Activated CD4-positive, alpha-beta memory T cell treated with anti-CD3 and anti-CD28 coated beads for 36 hours (primary cell): ENCODE measurements at places on chromosomes 3 and 15. TPM values are rescaled to one million over a fixed set of nuclear protein-coding genes. Genes with fewer than 3 reads are reported as not detected.
A peak's percentile ranks its signal among the peaks of the same experiment; 100 is the strongest.

GRCh38 chr3:48001991-48002390 lies 14.2 kb downstream of the MAP4 start:
- no peak for DNase-seq
- peaks cover 3% of the 10 kb centered on the region for H3K36me3 ChIP-seq
- H3K27me3 ChIP-seq = no peaks in the 10 kb centered on the region
- peaks cover under 1% of the 10 kb centered on the region for H3K4me1 ChIP-seq
- H3K27ac ChIP-seq = no peak overlapping the region

- H3K4me1 ChIP-seq = no peaks in the 10 kb centered on the region
- H3K27ac ChIP-seq = no peak overlapping the region
- H3K36me3 ChIP-seq = no peaks in the 10 kb centered on the region
- H3K27me3 ChIP-seq = peaks cover 6% of the 10 kb centered on the region
- DNase-seq = no peak
Measured at GRCh38 chr15:87874896-87875711, 381.4 kb downstream of the NTRK3 start.

SPRED1 gene
- 0.97 TPM for total RNA-seq

ERICH6 gene
- not detected for total RNA-seq

IL1RAP gene
- 14.8 TPM for total RNA-seq

DNA sequence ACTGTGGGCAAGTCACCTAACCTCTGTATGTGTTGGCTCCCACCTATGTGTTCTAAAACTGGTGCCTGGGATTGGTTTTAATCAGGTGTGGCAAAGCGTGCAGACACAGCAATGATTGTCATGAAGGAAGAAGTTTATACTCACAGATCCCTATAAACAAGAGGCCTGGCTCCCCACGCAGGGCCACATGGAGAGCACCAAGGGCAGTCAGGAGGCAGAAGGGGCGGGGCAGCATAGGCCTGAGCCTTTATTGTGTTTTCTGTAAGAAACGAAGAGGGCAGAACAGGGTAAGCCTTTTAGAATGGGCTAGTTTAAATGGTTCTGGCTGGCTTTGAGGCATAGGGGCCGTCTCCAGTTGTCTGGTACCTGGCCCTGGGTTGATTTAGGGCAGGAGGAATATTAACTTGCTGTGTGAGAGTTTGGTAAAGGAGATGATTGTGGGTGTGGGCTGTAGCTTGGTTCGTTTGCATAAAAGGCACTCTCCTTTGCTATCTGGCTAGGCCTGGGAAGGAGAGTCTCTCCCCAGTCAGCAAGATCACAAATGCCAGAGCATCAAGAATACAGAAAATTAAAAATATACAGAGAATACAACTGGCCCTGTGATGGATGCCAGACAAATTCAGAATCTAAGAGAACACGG lies 2.2 kb upstream of the FBXW12 start:
- no peak for DNase-seq
- no peaks in the 10 kb centered on the region for H3K36me3 ChIP-seq
- H3K4me3 ChIP-seq = no peak overlapping the region
- no peak overlapping the region for H3K27ac ChIP-seq

- no peaks in the 10 kb centered on the region for H3K4me1 ChIP-seq
- no peak for DNase-seq
- no peaks in the 10 kb centered on the region for H3K36me3 ChIP-seq
- H3K4me3 ChIP-seq = no peak overlapping the region
- no peak overlapping the region for H3K27ac ChIP-seq
- no peaks in the 10 kb centered on the region for H3K27me3 ChIP-seq
Measured at GRCh38 chr3:95460274-95460673, 1354.1 kb upstream of the EPHA6 start.

CPEB1 gene
- total RNA-seq = 0.21 TPM

- DNase-seq = no peak
- H3K4me3 ChIP-seq = no peak overlapping the region
- H3K36me3 ChIP-seq = no peaks in the 10 kb centered on the region
- no peaks in the 10 kb centered on the region for H3K4me1 ChIP-seq
Measured at GRCh38 chr3:24688446-24689148, 193.9 kb upstream of the THRB start.

DNA sequence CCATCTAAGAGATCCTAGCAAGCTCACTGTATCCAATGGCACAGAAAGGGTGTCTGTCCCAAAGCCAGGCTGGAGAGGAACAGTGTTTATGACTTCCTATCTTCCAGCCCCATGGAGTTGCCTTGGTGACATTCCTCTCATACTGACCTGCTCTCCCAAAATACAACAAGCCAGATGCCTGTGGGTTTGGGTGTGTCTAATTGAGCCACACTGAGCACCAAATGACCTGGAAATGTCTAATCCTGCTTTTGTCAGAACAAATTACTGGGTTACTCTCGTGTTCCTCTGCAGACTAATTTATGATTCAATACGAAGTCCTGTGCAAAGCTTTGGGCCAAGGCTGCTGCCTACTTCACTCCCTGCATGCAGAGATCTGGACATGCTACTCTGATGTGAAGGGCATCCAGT lies 98.1 kb upstream of the STRIT1 start:
- no peaks in the 10 kb centered on the region for H3K36me3 ChIP-seq
- H3K4me3 ChIP-seq = no peak overlapping the region
- H3K27me3 ChIP-seq = no peaks in the 10 kb centered on the region
- no peaks in the 10 kb centered on the region for H3K4me1 ChIP-seq
- DNase-seq = no peak

GRCh38 chr3:109275702-109276293 lies 40.5 kb downstream of the DPPA2 start:
- peak; percentile 21 for DNase-seq
- no peak overlapping the region for H3K4me3 ChIP-seq
- H3K27ac ChIP-seq = no peak overlapping the region
- H3K4me1 ChIP-seq = no peaks in the 10 kb centered on the region
- no peaks in the 10 kb centered on the region for H3K27me3 ChIP-seq
- no peaks in the 10 kb centered on the region for H3K36me3 ChIP-seq

- no peak for DNase-seq
- no peak overlapping the region for H3K27ac ChIP-seq
- no peaks in the 10 kb centered on the region for H3K4me1 ChIP-seq
- H3K36me3 ChIP-seq = no peaks in the 10 kb centered on the region
- H3K4me3 ChIP-seq = no peak overlapping the region
- H3K27me3 ChIP-seq = no peaks in the 10 kb centered on the region
Measured at GRCh38 chr3:50146316-50146901, 8.7 kb upstream of the SEMA3F start.

NRROS gene
- 25.3 TPM for total RNA-seq

BLM gene
- total RNA-seq = 68.7 TPM

- peak overlapping the region; percentile 45 for H3K4me3 ChIP-seq
- H3K27me3 ChIP-seq = no peaks in the 10 kb centered on the region
- H3K27ac ChIP-seq = peak overlapping the region; percentile 85
- peaks cover 85% of the 10 kb centered on the region for H3K4me1 ChIP-seq
- no peak for DNase-seq
Measured at GRCh38 chr15:77004189-77004588, 9.3 kb downstream of the PSTPIP1 start.

TRIM69 gene
- total RNA-seq = 78.0 TPM

TYRO3 gene
- 4.3 TPM for total RNA-seq

UPK1B gene
- not detected for total RNA-seq

- no peak overlapping the region for H3K27ac ChIP-seq
- DNase-seq = no peak
- H3K4me1 ChIP-seq = no peaks in the 10 kb centered on the region
- no peaks in the 10 kb centered on the region for H3K36me3 ChIP-seq
Measured at GRCh38 chr3:148759430-148759829, 61.7 kb downstream of the AGTR1 start.

VGLL3 gene
- not detected for total RNA-seq

WNT7A gene
- 0.33 TPM for total RNA-seq

GRCh38 chr3:82050382-82050781 lies 288.9 kb upstream of the GBE1 start:
- no peaks in the 10 kb centered on the region for H3K4me1 ChIP-seq
- no peak overlapping the region for H3K4me3 ChIP-seq
- no peaks in the 10 kb centered on the region for H3K36me3 ChIP-seq
- no peak overlapping the region for H3K27ac ChIP-seq

DNA sequence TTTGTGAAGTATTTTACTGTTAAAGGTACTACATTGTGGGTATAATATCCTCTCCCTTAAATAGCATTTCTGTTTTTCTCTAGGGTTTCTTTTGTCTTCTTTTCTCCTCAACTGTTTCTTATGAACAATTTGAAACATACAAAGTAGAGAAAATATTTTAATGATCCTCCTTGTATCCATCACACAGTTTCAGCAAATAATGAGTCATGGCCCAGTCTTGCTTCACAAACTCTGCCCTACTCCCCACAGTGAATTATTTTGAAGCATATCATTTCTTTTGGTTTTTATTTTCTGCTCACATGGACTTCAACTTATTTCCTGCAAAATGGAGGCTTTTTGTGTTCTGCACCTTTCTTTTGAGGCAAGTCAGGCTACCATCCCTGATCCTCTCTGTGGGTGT lies 6.1 kb upstream of the SCAANT1 start:
- no peak overlapping the region for H3K27ac ChIP-seq
- H3K4me3 ChIP-seq = no peak overlapping the region
- DNase-seq = no peak
- no peaks in the 10 kb centered on the region for H3K27me3 ChIP-seq

CRYGS gene
- total RNA-seq = 2.7 TPM

GRCh38 chr3:42005401-42005800 lies 43.5 kb upstream of the ULK4 start:
- peaks cover 2% of the 10 kb centered on the region for H3K36me3 ChIP-seq
- no peak overlapping the region for H3K4me3 ChIP-seq
- H3K27me3 ChIP-seq = no peaks in the 10 kb centered on the region
- no peak for DNase-seq
- no peaks in the 10 kb centered on the region for H3K4me1 ChIP-seq

DNA sequence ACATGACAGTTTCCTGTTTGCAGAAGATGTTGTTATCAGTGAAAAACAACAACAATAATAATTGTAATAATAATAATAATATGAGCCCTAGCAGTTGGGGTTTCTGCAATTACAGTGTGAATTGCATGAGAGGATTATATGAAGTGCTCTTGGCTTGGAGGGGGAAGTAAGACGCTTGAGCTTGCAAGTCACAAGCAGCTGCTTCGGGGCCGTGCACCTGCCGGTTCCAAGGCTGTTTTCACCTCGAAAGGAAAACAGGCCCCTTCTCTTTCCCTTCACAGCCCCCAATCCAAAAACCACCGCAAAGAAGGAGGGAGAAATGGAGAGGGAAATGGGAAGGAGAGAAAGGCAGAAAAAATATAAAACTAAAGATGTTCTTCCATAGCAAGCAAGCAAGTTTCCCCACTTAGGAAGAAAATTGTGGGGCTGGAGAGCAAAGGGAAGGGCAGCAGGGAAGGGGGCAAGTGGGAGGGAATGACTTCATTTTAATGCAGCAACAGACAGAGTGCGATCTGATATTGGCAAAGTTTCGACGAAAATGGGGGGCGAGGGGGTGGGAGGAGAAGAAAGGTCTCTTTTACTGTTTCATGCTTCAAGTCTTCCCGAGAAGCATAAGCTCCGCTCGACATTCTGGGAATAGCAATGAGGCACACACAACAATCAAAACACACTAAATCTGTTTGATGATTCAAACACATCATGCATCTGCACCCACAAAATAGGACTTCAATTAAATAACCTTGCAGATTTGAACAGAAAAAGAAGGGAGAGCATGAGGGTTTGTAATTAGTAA lies 284.2 kb upstream of the ATP11B start:
- H3K27ac ChIP-seq = no peak overlapping the region
- H3K36me3 ChIP-seq = no peaks in the 10 kb centered on the region
- H3K4me3 ChIP-seq = no peak overlapping the region
- H3K27me3 ChIP-seq = no peaks in the 10 kb centered on the region

GRCh38 chr15:42066764-42067415 lies 27.5 kb downstream of the PLA2G4D start:
- H3K27ac ChIP-seq = no peak overlapping the region
- peaks cover 7% of the 10 kb centered on the region for H3K36me3 ChIP-seq
- H3K4me1 ChIP-seq = no peaks in the 10 kb centered on the region
- peaks cover 16% of the 10 kb centered on the region for H3K27me3 ChIP-seq

GRCh38 chr3:27093771-27094170 lies 275.4 kb downstream of the NEK10 start:
- no peak for DNase-seq
- no peaks in the 10 kb centered on the region for H3K4me1 ChIP-seq
- H3K36me3 ChIP-seq = no peaks in the 10 kb centered on the region
- no peak overlapping the region for H3K27ac ChIP-seq
- H3K27me3 ChIP-seq = no peaks in the 10 kb centered on the region

DNA sequence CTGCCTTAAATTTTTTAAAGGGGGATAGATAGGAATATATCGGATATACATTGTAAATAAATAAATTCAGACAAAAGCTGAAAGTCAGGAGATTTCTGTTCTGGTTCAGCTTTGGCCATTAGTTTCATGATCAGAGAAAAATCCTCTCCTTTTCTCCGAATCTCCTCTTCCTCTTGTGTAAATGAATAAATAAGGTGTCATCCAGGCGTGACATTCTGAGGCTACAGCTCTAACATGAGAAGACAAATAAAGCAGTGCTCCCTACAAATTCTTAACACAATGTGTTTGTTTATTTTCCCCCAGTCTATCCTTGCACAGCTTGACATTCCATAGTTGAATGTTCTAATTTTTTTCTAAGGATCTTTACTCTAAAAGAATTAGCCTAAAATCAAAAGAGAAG lies 9.4 kb upstream of the MB21D2 start:
- no peak overlapping the region for H3K27ac ChIP-seq
- peaks cover 5% of the 10 kb centered on the region for H3K27me3 ChIP-seq
- H3K4me1 ChIP-seq = no peaks in the 10 kb centered on the region
- no peaks in the 10 kb centered on the region for H3K36me3 ChIP-seq
- H3K4me3 ChIP-seq = no peak overlapping the region
- DNase-seq = no peak

SOX14 gene
- total RNA-seq = not detected

DNA sequence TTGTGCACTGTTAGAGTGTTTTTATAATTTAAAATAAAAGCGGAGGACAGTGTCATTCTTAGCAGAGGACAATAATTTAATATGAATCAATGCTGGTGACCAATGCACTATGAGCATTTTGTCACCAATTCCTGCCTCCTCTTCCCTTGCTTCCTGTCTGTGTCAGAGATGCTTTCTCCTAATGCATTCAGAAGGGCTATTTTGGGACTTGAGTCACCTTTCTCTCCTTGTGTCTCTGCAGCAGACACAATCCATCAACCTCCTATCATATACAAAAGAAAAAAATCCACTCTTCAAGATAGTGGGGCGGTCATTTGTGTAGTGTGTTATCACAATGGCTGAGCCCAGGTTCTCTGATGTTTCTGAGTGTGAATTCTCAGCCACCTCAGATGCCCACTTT lies 191.9 kb upstream of the VEPH1 start:
- no peaks in the 10 kb centered on the region for H3K36me3 ChIP-seq
- no peaks in the 10 kb centered on the region for H3K4me1 ChIP-seq
- DNase-seq = no peak
- no peak overlapping the region for H3K4me3 ChIP-seq
- no peak overlapping the region for H3K27ac ChIP-seq

GRCh38 chr3:102573483-102574028 lies 138.7 kb downstream of the ZPLD1 start:
- no peaks in the 10 kb centered on the region for H3K36me3 ChIP-seq
- DNase-seq = no peak
- H3K27ac ChIP-seq = no peak overlapping the region
- H3K27me3 ChIP-seq = peaks cover 1% of the 10 kb centered on the region

- H3K27me3 ChIP-seq = no peaks in the 10 kb centered on the region
- H3K4me1 ChIP-seq = peaks cover 10% of the 10 kb centered on the region
- DNase-seq = no peak
- H3K4me3 ChIP-seq = no peak overlapping the region
- no peak overlapping the region for H3K27ac ChIP-seq
- no peaks in the 10 kb centered on the region for H3K36me3 ChIP-seq
Measured at GRCh38 chr3:156646958-156647357, 27.4 kb upstream of the TIPARP start.
